Naive thymus-derived CD4-positive, alpha-beta T cell (primary cell): ENCODE measurements at places on chromosomes 2 and 18. TPM values are rescaled to one million over a fixed set of nuclear protein-coding genes. Genes with fewer than 3 reads are reported as not detected.
A peak's percentile ranks its signal among the peaks of the same experiment; 100 is the strongest.

GRCh38 chr18:77374446-77374805 lies 124.8 kb downstream of the GALR1 start:
- no peaks in the 10 kb centered on the region for H3K4me1 ChIP-seq
- H3K36me3 ChIP-seq = no peaks in the 10 kb centered on the region
- H3K27me3 ChIP-seq = no peaks in the 10 kb centered on the region
- H3K27ac ChIP-seq = no peak overlapping the region

GRCh38 chr18:2894131-2894840 lies 47.5 kb downstream of the EMILIN2 start:
- H3K27me3 ChIP-seq = no peaks in the 10 kb centered on the region
- DNase-seq = no peak
- H3K4me1 ChIP-seq = peaks cover 27% of the 10 kb centered on the region
- no peak overlapping the region for H3K4me3 ChIP-seq

- no peak overlapping the region for H3K27ac ChIP-seq
- H3K4me3 ChIP-seq = no peak overlapping the region
- no peaks in the 10 kb centered on the region for H3K27me3 ChIP-seq
- no peak for DNase-seq
- H3K36me3 ChIP-seq = no peaks in the 10 kb centered on the region
Measured at GRCh38 chr2:196804381-196804780, 4.8 kb downstream of the C2orf66 start.

DNA sequence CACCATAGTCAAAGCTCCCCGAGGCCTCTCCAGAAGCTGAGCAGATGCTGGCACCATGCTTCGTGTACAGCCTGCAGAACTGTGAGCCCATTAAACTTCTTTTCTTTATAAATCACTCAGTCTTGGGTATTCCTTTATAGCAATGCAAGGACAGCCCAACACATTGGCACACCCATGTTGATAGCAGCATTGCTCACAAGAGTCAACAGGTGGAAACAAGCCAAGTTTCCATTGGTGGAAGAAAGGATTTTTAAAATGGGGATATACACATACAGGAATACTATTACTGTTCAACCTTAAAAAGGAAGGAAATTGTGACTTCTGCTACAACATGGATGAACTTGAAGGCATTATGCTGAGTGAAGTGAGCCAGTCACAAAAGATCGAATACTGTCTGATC lies 186.8 kb upstream of the RAB12 start:
- no peaks in the 10 kb centered on the region for H3K36me3 ChIP-seq
- no peaks in the 10 kb centered on the region for H3K27me3 ChIP-seq
- no peak overlapping the region for H3K27ac ChIP-seq
- DNase-seq = no peak
- no peaks in the 10 kb centered on the region for H3K4me1 ChIP-seq

- peaks cover 15% of the 10 kb centered on the region for H3K4me1 ChIP-seq
- peaks cover 96% of the 10 kb centered on the region for H3K36me3 ChIP-seq
- no peak overlapping the region for H3K27ac ChIP-seq
- H3K4me3 ChIP-seq = no peak overlapping the region
Measured at GRCh38 chr2:218235017-218235416, 18.0 kb downstream of the ARPC2 start.

DNA sequence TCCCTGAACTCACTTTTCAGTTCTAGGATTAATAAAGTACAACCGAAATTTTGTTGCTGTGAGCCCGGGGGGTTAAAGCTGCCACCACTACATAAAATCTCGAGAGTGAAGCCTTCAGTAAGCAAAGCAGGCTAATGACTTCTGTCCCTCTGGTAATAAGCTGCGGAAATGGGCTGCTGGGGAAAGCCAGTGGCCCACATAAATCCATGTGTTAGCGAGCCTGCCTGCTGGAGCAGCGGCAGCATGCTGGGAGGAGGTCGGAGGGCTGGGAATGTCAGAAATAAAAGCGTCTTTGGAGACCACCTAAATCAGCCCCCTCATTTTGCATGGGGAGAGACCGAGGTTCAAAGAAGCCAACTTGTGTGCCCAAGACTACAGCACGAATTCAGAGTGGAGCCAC lies 371.7 kb downstream of the TNS1 start:
- H3K4me3 ChIP-seq = no peak overlapping the region
- H3K4me1 ChIP-seq = no peaks in the 10 kb centered on the region
- H3K36me3 ChIP-seq = no peaks in the 10 kb centered on the region
- H3K27me3 ChIP-seq = no peaks in the 10 kb centered on the region

DNA sequence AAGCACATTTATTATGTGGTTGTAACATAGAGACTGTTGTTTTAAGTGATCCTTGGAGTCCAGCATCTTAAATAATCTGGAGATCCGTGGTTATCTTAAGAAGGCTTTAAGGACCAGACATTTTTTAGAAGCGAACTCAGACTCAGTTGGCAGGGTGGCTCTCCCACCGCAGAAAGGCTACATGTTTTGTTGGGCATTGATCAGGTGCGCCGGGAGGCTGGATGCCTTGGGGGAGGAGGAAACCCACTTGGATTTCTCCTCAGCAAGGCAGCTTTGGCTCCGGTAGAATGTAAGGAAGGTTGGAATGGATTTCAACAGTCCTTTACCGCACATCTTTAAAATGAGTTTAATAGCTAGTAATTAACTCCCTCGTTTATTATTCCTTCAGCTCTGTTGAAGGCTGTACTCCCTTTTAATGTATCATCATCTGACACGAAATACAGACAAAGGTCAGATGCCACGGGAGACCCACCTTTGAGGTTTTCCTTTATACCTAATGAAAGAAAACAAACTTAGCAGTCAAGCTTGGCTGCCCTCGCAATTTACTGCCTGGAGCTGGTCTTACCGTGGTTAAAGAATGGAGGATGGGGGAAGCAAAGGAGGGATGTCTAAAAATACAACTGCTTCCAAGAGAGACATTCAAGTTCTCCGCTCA lies 1.2 kb downstream of the TMEM200C start:
- H3K27ac ChIP-seq = no peak overlapping the region
- H3K4me3 ChIP-seq = no peak overlapping the region
- H3K4me1 ChIP-seq = no peaks in the 10 kb centered on the region
- H3K36me3 ChIP-seq = no peaks in the 10 kb centered on the region

DNA sequence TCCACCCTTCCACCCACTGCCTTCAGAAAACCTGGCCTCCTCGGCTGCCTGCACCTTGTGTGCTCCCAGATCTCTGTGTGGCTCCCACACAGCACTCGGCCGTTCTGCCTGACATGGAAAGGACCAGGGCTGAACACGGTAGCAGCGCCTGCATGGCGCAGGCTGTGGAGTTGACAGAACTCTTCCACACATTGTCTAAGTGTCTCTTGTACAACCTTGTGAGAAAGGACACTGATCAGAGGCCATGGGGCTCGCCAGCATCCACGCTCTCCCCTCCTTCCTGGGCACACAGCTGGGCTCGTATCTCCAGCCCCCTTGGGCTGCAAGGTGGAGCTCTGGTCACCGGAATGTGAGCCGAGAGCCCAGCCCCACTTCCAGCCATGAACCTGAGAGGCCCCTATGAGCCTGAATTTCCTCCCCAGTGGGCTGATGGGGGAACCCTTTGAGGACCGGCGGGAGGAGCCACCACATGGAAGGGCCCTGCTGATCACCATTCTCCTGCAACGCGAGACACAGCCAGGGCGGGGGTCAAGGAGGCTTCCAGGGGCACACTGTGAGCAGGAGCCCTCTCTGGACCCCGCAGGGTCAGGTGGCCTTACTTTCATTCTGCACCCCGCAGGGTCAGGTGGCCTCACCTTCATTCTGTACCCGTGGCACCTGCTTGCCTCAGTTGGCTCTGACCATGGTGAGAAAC lies 314.2 kb upstream of the MYT1L start:
- no peaks in the 10 kb centered on the region for H3K27me3 ChIP-seq
- H3K4me3 ChIP-seq = no peak overlapping the region
- peak overlapping the region; percentile 73 for H3K27ac ChIP-seq

DNA sequence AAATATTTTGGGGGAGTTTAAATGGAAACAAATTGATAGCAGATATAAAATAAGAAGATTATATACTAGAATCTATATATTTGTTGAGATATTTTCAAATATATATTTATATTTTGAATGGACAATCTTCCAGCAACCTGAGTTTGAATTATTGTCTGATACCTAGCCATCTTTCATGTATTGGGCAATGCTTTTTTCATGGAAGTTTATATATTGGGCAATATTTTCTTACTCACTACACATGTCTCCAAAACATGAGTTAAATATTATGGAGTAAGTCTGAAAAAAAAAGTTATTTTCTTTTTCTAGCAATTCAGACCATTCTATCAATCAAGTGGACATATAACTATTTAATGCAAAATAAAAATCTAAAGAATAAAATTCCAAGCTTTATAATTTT lies 295.2 kb downstream of the NYAP2 start:
- no peaks in the 10 kb centered on the region for H3K4me1 ChIP-seq
- H3K36me3 ChIP-seq = no peaks in the 10 kb centered on the region
- H3K4me3 ChIP-seq = no peak overlapping the region
- H3K27me3 ChIP-seq = no peaks in the 10 kb centered on the region
- DNase-seq = no peak

- no peaks in the 10 kb centered on the region for H3K36me3 ChIP-seq
- H3K27ac ChIP-seq = no peak overlapping the region
- no peaks in the 10 kb centered on the region for H3K4me1 ChIP-seq
- no peak overlapping the region for H3K4me3 ChIP-seq
Measured at GRCh38 chr2:42960002-42960841, 167.8 kb upstream of the HAAO start.

DNA sequence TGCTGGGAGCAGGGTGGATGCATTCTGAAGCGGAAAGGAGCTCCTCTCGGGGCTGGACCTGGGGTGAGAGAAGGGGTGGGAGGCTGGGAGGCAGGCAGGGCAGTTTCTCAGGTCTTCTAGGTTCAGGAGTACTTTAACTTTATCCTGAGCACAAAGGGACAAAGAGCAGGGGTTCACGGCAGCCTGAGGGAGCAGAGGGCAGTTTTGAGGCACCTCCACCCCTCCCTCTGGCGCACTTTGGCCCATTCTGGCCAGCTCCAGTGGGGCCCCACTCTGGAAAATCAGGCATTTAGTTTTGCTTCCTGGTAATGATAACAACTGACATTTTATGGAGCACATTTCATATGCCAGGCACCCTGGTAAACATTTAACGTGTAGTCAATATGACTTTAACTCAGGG lies 14.3 kb downstream of the B3GNT7 start:
- H3K27me3 ChIP-seq = peaks cover 8% of the 10 kb centered on the region
- peaks cover 4% of the 10 kb centered on the region for H3K4me1 ChIP-seq
- no peak for DNase-seq
- no peak overlapping the region for H3K27ac ChIP-seq

DNA sequence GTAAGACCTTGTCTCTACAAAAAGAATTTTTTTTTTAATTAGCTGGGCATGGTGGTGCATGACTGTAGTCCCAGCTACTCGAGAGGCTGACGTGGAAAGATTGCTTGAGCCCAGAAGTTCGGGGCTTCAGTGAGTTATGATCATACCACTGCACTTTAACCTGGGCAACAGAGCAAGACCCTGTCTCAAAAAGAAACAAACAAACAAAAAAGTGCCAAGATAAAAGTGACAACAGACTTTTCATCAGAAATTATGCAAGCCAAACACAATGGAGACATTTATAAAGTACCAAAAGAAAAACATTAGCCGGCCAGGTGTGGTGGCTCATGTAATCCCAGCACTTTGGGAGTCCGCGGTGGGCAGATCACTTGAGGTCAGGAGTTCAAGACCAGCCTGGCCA lies 26.7 kb downstream of the HADHA start:
- peaks cover 11% of the 10 kb centered on the region for H3K36me3 ChIP-seq
- no peaks in the 10 kb centered on the region for H3K27me3 ChIP-seq
- H3K27ac ChIP-seq = no peak overlapping the region
- no peak overlapping the region for H3K4me3 ChIP-seq
- no peak for DNase-seq

GRCh38 chr2:85765081-85765731 lies 11.4 kb downstream of the ATOH8 start:
- no peak overlapping the region for H3K4me3 ChIP-seq
- no peaks in the 10 kb centered on the region for H3K36me3 ChIP-seq
- no peaks in the 10 kb centered on the region for H3K4me1 ChIP-seq
- H3K27me3 ChIP-seq = no peaks in the 10 kb centered on the region
- H3K27ac ChIP-seq = no peak overlapping the region

DNA sequence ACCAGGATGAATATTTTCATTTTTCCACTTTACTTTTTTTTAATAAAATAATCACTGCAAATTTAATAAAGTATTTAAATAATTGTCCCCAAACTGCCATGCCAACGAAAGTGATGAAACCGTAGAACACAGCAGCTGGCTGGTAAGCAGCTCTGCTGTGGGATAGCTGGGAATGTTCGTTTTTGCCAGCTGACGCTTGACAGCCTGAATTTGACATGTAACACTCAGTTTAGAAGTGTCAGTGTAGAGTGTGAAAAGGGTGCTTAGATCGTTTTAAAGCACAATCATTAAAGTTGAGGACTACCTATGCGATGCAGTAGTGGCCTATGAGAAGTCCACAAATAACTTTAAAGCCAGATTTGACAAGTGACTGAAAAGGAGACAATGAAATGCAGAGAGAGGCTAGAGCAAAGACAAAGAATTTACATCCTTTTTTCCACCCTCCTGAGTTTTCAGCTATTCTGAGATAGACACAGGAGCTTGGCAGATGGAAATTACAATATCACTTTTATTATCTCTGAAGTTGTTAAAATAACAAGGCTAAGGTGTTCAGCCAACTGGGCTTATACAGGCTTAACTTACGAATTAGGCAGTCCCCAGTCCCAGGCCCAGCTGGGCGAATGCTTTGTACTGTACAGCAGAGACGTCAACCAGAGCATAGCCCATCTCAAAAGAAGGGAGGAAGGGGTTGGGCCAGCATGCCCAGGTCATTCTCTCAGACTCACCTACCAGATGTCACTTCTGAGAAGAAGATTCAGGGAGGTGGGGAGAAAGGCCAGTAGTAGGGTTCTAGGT lies 31.9 kb upstream of the SLC1A4 start:
- no peak overlapping the region for H3K27ac ChIP-seq
- DNase-seq = no peak
- no peaks in the 10 kb centered on the region for H3K4me1 ChIP-seq
- no peak overlapping the region for H3K4me3 ChIP-seq

DNA sequence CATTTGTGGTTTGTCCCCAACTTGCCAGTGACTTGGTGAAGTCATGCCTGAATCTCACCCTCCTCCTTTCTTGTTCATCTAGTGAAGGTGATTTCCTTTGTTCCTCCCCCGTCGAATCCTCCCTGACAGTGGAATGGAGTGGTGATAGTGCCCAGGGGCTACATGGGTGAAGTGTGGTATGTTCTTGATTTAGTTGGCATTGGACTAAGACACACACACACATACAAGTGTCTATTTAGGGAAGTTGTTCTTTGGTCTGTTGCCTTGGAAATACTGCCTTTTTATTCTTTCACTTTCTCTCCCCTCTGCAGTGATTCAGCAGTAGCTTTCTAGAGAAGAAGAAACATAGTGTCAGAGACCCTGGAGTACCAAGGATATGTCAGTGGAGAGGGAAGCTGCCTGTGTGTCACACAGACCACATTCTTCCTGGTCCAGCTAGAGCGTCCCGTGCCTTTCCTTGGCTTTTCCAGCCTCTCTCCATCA lies 10.9 kb downstream of the INPP4A start:
- peak overlapping the region; percentile 68 for H3K27ac ChIP-seq
- H3K4me1 ChIP-seq = peaks cover 90% of the 10 kb centered on the region
- H3K36me3 ChIP-seq = peaks cover 15% of the 10 kb centered on the region
- DNase-seq = no peak
- no peaks in the 10 kb centered on the region for H3K27me3 ChIP-seq

GRCh38 chr2:84639751-84640150 lies 123.5 kb downstream of the DNAH6 start:
- H3K4me1 ChIP-seq = no peaks in the 10 kb centered on the region
- H3K27me3 ChIP-seq = no peaks in the 10 kb centered on the region
- no peaks in the 10 kb centered on the region for H3K36me3 ChIP-seq

Gene SERPINB4
- not detected in 2 replicates for total RNA-seq

Gene MAL
- 573 and 575 TPM in 2 replicates for total RNA-seq

Gene C1QL2
- not detected for total RNA-seq
